ENCODE measurements at places on chromosomes 3 and 15.
A peak's percentile ranks its signal among the peaks of the same experiment; 100 is the strongest.

- peak; percentile 45 for DNase-seq
Measured at GRCh38 chr3:25155652-25156471, 272.2 kb upstream of the RARB start.

DNA sequence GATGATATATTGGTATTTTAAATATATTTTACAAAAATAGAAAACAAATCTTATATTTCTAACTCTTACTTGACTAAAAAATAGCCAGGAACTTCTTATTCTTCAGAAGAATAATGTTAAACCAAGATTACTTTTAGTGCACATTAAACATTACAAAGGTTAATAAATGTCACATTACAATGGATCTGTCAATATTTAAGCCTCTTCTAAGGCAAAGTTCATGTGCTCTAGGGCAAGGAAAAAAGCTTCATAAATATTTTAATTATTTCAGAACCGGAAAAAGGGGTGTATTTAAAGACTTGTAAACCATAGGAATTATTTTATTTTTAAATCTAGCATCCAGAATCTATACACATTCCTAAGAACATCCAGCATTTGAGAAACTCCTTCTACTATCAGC lies 166.9 kb upstream of the ROBO2 start:
- DNase-seq: no peak

DNA sequence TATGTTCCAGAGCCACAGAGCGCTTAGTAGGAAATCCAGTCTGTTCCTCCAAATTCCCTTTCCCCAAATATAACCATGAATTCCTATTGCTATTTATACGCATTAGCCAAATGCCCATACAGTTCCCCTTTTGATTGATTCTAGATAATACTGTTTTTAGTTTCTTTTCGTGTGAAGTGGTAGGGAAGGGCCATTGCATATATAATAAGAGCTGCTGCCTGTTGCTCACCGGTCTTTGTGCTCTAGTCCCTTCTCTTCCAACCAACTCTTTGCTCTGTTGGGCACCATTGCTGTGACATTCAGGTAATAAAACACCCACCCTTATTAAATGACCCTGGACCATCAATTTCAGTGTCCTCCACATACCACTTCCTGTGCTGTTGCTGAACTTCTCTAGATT lies 379.9 kb upstream of the KCNMB2 start:
- DNase-seq: no peak

- peak; percentile 88 for DNase-seq
Measured at GRCh38 chr3:131216801-131217200, 164.8 kb upstream of the NUDT16 start.

DNA sequence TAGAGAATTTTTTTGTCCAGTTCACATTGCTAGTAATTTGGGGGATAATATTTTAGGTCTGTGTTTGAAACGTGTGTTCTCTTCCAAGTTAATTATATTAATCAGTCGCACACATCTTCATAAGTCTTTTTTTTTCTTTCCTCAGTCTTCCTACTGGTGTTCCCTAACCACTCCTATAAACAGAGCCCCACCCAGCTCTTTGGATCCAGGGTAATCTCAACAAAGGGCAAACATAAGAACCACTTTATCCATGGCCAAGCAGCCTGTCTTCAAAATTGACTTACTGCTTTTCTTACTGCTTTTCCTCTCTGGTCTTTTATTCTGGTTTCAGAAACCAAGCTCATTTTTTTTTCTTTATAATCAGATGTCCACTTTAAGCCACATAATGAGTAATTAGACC lies 266.8 kb upstream of the NECTIN3 start:
- DNase-seq: no peak

DNA sequence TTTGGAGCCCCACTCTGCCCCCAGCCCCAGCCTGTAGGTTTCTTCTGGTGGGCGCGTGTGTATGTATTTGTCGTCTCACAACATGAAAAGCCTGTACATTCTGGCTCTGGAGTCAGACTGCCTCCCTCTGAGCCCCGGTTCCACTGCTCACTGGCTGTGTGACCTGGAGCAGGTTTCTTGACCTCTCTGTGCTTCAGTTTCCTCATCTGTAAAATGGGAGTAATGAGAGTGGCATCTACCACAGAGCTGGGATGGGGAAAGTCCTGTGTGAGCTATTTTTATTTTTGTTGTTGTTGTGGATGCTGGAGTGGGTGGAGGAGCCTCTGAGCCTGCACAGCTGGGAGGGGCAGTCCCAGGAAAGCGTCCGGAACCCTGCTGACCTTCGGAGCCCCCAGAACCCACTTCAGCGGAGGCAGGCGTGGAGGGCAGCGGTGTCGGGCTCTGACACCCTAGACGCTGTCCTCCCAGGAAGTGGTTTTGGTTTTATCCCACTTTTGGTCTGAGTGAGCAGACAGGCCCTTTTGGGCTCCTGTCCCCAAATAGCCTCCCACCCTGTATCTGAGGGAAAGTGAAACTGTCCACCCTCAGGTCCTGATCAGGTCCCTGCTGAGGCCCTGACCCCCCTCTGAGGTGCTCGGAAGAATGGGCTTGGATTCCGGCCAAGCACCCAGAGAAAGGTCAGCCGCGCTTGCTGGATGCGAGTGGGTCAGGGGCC lies 103.5 kb downstream of the CHSY1 start:
- DNase-seq: no peak

DNA sequence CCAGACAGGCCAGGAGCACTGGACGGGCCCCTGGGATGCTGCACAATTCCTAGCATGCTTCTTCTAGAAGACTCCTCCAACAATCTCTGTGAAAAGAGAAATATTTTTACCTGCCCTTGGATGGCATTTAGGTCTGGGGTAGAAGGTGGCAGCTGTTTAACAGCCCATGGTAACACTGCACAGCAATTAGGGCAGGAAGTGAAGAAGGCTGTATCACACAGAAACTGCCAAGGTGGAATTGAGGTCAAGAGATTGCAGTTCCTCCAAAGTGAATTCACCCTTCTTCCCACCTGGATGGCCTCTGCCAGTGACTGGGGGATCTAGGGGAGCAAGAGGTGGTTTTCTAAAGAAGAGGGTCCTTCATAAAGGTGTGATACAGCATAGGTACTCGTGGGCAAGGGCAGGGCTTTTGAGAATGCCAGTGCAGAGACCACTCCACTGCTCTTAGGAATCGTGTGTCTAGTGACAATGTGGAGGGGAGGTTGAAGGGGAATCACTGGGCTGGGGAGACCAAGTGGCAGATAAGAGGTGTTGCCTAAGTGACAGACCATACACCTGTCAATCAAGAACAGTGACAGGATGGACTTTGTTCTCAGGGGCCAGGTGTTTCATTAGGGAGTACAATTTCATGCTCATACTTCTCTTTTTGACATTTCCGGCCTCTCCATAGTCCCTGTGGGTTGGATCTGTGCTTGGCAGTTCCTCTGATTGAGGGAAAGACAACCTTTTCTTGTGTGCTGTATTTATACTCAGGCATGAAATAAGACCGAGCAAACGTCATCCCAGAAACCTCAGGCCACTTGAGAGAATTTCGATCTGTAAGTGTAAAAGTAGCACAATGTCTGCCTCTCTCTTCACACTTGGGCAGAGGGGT lies 83.5 kb upstream of the BCL6 start:
- DNase-seq: no peak

DNA sequence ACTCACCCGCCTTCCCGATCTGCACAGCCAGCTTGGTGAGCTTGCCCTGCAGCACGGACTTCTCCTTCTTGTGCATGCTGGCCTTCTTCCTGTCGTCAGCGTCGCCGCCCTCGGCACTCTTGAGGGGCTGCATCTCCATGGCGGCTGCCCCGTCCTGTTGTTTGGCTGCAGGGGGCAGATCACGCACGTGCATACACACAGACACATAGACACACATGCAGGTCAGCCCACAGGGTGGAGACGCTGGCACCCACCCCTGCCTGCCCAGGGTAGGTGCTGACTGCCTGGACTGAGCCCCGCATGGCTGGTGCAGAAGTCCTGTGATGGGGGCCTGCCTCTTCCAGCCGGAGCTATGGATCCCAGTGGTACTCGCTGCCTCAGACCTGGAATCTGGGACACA lies 57.3 kb upstream of the SEC13 start:
- no peak for DNase-seq

DNA sequence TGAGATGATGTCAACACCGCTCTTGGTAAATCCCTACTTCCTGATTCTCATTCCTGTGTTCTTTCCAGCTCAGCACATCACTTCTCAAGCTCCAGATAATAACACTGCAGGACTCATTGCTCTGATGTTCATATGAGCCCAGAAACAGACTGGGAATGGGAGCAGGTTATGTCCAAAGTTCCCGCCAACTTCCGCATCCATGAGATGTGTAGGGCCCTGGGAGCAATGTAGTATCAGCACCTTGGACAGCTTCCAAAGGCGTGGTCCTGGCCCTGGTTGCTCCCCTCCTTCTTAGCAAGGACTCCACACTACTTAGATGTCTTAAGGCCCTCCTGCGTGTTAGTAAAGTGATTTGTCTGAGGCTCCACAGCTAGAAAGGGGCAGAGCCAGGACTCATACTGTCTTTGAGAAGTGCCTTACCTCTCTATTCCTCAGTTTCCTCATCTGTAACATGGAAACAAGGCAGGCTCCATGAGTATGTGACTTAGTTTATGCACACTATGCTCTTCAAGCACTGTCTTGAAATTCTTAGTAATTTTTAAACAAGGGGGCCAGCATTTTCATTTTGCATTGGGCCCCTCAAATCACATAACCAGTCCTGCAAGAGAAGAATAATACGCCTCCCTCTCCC lies 27.9 kb upstream of the SLC6A1 start:
- DNase-seq: peak; percentile 39
